ENCODE measurements at places on chromosomes 16 and 17.

GRCh38 chr17:50051082-50051576 lies 4.8 kb upstream of the ITGA3 start:
- DNase-seq, result peak; percentile 67

GRCh38 chr17:59954856-59955255 lies 9.7 kb downstream of the RNFT1 start:
- no peak for DNase-seq

DNA sequence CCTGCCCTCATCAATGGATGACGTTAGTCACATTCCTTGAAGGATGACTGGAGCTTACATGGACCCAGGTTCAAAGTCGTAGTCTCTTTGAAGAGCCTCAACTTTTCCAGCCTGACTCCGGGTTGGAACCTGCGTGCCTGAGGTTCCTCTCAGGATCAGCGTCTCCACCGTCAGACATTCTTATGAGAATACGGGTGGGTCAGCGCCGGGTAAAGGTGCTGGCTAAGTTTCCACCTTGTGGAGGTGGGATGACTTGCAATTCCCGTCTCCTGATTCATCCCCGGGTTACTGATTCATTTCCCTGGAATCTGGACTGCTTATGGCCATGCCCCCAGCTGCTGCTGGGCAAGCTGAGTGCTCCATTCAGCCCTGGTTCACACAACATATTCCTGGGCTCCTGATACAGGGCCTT lies 38.9 kb upstream of the CMIP start:
- DNase-seq, result peak; percentile 91

GRCh38 chr16:85903559-85903958 lies 4.6 kb downstream of the IRF8 start:
- no peak for DNase-seq

- no peak for DNase-seq
Measured at GRCh38 chr16:35741546-35741945, 2282.1 kb downstream of the TP53TG3F start.

DNA sequence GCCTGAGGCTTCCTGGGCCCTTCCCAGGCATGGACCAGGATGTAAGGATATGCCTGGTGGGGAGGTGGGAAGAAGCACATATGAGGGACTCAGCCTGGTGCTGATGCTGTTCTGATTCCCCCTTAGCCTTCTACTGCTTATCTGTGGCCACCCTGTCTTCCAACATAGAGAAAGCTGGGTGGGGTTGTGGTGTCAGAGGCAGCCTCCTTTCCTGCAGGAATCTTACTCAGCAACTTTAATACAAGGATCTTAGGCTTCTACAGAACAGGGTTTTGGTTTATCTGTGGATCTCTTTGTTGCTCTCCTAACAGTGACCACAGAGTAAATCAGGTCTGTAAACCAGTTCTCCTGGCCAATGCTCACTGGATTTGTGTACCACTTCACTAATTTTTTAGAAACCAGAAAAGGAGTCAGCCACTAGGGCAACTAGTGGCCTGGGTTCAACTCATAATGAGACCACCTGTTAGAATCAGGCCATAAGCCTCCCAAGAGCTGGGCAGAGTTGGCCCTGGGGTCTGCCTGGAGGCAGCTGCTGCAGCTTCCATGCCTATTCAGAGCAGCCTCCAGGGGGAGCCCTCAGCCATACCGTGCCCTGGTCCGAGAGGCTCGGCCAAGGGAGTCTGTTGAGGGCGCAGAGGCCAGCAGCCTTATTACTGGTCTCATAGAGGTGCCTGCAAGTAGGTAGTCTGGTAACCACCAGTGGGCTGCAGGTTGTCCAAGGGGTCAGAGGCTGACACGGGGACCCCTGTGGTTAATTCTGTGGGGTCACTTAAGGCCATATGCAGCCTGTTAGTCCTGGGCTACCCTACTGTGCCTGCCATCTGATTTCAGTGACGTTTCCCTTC lies 7.1 kb downstream of the HAS3 start:
- peak; percentile 81 for DNase-seq

Data from ELF-1 (cell line).